ENCODE measurements at places on chromosomes 3 and 15.

GRCh38 chr3:15982243-15982642, 184.5 kb upstream of the ANKRD28 start:
- no peak for DNase-seq

DNA sequence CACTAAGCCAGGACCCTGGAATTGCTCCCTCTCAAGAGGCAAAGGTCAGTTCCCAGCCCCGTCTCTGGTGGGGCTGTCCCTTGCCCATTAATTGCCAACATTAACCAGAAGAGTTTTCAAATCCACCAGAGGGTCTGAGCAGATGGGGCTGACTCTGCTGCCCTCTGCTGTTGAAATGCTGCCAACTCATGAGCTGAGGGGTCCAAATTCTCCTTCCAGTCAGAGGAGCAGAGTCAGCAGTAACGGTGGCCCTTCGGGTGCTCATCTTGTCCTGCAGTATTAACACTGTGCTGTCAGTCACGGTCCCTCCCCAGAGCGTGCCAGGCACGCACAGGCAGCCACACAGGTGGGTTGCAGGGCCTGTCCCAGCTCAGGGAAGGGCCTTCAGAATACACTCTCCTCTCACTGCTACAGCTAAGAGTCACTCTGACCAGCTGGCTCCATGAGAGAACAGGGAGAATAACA, 10.7 kb upstream of the SPTBN5 start:
- peak; percentile 68 for DNase-seq

DNA sequence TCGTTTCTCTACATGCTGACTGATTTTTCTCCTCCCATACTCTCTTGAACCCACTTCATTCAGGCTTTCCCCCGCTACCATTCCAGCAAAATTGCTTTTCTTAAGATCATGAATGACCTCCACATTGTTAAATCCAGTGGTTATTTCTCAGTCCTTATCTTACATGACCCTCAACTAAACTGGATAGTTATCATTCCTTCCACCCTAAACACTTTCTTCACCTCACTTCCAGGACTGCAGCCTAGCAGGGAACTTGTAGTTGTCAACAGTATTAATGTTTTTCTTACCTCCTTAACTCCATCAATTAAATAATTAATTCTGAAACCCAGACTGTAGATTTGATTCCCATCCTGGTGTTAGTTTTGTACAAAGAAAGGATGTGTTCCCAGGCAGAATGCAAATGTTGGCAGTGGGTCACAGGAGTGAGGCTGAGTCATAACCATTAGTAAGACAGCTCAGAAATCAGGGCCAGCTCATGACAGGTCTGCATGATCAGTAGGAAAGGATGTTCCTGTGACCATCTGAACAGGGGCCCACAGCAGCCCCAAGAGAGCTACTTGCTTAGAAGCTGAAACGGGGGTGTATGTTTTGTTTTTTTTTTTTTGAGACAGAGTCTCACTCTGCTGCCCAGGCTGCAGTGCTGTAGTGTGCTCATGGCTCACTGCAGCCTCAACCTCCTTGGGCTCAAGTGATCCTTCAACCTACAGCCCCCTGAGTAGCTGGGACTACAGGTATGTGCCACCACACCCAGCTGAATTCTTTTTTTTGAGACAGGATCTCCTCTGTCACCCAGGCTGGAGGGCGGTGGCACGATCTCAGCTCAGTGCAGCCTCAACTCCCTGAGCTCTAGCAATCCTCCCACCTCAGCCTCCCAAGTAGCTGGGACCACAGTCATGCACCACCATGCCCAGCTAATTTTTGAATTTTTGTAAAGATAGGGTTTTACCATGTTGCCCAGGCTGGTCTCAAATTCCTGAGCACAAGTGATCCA, 9.1 kb downstream of the BCL2L10 start:
- DNase-seq, result no peak

- peak; percentile 30 for DNase-seq
Observed at GRCh38 chr3:143002083-143002712, 828 bp downstream of the U2SURP start.

- DNase-seq, result no peak
Observed at GRCh38 chr15:23387621-23388190, 33.2 kb downstream of the GOLGA8S start.

DNA sequence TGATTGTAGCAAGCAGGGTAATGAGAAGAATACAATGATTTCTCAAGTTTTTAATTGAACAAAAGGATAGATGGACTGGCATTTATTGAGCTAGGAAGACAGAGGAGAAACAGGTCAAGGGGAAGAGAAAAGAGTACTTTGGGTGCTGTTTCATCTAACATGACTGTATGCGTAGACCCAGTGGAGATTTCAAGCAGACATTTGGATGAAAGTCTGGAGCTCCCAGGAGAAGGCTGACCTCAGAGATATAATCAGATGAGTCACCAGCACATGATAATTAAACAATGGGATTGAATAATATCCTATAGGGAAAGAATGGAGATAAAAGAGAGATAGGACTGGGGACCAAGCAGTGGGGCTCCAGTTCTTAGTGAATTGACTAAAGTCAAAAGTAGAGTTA, 194.9 kb downstream of the ARRDC4 start:
- no peak for DNase-seq

DNA sequence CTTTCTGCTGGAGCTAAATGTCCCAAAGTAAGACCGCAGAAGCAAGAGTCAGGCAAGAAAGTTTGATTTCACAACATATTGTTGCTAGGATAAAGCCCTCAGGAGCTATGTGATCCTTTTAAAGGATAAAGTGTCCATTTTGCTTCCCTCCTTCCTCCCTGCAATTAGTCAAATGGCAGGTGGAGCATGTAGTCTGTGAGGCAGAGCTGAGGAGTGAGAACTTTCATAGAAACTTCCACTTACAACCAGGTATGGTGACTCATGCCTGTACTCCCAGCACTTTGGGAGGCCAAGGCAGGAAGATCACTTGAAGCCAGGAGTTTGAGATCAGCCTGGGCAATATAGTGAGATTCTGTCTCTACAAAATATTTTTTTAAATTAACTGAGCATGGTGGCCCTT, 25.2 kb upstream of the RHCG start:
- DNase-seq, result no peak

DNA sequence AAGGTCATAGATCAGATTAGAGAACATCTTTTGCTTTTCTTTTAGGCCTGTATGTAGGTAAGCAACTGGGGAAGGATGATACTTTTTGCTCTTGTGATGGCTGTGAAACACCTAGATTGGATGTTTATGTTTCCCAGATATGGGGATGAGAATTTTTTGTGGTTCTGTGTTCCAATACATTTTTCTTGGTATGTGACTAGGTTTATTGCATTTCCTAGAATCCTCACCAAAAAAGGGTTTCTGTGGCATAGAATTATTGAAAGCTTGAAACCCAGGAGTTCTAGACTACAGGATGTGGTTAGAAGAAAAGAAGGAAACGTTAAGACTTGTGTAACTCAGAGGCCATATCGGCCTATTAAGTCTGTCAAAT, 25.8 kb downstream of the OXNAD1 start:
- no peak for DNase-seq

DNA sequence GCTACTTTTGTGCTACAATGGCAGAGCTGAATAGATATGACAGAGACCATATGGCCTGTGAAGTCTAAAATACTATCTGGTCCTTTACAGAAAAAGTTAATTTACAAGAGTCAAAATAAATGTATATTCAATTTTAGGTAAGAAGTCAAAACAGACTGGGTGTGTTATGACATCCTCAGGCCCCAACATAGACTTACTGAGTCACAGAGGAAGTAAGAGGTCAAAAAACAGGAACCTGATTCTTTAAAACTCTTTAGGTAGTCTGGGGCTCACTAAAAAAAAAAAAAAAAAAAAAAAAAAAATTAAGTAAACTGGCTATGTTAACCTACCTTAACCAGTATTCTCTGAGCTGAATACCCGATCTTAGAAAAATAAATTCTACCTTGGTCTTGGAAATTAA, 13.1 kb downstream of the DNAAF4 start:
- DNase-seq, result no peak

DNA sequence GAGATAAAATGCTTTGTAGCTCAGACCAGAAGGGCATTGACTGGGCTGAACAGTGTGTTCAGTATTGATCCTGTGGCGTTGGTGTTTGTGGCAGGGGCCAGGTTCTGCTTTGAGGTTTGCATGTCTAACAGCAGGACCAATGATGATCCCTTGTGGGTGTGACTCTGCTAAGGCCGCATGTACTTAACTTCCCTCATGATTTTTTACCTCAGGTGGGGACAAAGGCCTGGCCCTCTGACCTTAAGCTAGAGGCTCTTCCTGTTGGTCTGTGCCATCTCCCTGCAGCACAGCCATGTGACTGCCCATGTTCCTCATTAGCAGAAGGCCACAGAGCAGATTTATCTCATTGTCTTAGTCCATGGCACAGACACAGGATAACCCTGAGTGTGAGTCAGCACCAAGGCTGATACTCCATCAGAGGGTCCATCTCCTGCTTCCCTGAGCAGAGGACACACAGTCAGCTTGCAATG, 34.3 kb upstream of the BSN start:
- no peak for DNase-seq

DNA sequence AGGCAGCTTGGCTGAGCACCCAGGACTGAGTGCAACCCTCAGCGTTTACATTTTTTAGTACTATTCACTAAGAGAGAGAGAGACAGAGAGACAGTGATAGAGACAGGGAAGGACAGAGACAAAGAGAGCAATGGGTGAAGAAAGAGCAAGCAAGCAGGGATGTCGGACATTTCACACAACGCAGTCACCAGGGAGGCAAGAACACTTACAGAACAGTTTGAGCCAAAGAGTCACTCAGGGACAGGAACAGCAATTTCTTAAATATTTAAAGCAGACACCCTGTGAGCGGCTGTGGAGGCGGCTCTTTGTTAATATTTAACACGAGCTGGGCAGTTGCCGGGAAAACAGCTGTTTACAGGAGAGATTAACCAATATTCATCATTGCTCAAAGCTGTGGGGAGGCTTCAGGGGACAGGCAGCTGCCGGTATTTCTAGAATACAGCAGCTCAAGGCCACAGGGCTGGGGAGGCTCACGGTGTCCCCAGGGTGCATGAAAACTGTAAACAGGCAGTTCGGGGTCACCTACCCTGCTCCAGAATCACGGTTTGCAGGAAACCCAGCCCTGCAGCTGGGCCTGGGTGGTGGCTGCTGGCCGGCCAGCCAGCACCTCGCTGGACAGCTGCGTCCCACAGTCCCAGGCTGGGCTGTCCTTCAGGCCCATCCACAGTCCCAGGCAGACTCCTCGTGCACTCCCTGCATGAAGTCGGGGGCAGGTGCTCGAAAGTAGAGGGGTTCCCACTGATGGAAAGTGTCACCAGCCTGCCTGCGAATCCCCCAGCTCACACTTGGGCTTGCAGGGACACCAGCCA, 38.8 kb upstream of the PCSK6 start:
- no peak for DNase-seq

DNA sequence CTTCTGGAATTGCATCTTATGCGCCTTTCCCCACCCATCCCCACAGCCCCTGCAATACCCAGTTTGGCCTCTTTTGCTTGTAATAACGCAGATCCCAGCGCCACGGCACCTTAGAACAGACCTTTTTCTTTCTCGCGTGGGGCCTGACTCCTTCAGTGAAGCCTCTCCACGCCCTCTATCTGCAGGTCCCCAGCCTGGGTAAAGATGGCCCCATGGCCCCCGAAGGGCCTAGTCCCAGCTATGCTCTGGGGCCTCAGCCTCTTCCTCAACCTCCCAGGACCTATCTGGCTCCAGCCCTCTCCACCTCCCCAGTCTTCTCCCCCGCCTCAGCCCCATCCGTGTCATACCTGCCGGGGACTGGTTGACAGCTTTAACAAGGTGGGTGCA, 594 bp downstream of the CRELD1 start:
- DNase-seq, result no peak

- DNase-seq, result no peak
Observed at GRCh38 chr15:66599536-66600239, 33.9 kb upstream of the LCTL start.

GRCh38 chr3:192819001-192819569, 91.7 kb upstream of the FGF12 start:
- DNase-seq, result no peak

DNA sequence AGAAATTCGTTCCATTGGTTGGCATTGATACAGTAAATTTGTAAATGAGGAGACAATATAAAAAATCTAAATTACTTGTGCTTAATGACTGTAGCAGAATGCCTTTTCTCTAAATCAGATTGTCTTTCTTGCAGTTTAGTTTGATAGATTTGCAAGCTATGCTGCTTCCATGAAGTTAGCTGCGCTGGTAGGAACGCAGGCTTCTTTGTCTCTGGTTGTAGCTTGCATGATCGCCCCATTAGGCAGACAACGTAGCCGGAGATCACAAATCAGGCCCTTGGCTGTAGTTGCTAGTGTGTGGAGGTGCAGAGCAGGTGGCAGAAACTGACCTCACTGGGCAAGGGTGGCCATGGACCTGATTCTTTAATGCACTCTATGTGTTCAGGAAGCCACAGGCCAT, 6.1 kb downstream of the ZIC1 start:
- no peak for DNase-seq

DNA sequence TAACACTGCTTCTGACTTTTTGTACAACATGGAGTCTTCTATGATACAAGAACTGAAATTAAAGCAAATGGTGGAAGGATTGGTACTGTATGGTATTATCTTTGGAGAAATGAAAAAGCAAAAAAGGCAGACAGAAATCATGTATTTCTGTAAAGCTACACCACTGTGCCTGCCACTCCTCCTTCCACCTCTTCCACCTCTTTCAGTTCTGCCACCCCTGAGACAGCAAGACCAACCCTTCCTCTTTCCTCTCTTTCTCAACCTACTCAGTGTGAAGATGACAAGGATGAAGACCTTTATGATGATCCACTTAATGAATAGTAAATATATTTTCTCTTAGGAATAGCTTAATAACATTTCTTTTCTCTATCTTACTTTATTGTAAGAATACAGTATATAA, 57.0 kb downstream of the CD200 start:
- DNase-seq, result no peak

DNA sequence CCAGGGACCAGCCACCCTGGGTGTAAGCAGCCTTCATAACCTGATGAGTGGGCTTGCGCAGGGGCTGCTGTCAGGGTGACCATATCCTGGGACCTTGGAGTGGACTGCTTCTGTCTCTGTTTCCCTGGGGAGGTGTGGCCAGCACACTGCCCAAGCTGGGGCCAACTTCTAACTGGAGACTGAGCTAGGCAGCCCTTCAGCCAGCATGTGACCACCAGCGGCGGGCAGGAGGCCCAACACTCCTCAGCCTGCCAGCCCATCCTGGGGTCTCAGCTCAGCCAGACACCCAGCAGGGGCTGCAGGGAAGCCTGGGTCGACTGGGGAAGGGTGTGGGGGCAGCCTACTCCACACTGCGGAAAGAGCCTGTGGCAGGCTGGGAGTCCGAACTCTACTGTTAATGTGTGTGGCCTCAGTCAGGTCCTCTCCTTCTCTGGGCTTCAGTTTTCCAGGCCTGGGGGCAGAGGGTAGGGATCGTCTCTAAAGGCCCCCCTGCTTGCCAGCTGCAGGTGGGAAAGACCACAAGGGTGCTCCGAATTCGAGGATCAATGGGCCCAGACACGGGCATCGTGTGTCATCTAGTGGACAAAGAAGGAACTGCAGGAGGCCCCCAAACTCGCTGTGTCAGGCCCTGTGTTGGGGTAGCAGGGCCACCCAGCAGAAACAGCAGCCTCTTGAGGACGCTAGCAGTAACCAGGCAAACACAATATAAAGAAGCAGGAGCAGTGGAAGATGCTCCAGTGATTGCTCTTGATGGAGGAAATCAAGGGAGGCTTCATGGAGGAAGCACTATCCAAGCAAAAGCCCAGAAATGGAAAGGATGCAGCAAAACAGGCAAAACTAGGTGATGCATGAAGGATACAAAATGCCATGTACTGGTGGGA, 2.0 kb upstream of the SEMA3G start:
- peak; percentile 69 for DNase-seq

Data from HEK293T (cell line).